ENCODE measurements at places on chromosomes 5 and 9.

- no peak for DNase-seq
These were observed 789 bp downstream of the SEMA6A start for GRCh38 chr5:116573702-116574366.

GRCh38 chr9:92385953-92386352 is 18.4 kb downstream of the OGN start:
- no peak for DNase-seq

DNA sequence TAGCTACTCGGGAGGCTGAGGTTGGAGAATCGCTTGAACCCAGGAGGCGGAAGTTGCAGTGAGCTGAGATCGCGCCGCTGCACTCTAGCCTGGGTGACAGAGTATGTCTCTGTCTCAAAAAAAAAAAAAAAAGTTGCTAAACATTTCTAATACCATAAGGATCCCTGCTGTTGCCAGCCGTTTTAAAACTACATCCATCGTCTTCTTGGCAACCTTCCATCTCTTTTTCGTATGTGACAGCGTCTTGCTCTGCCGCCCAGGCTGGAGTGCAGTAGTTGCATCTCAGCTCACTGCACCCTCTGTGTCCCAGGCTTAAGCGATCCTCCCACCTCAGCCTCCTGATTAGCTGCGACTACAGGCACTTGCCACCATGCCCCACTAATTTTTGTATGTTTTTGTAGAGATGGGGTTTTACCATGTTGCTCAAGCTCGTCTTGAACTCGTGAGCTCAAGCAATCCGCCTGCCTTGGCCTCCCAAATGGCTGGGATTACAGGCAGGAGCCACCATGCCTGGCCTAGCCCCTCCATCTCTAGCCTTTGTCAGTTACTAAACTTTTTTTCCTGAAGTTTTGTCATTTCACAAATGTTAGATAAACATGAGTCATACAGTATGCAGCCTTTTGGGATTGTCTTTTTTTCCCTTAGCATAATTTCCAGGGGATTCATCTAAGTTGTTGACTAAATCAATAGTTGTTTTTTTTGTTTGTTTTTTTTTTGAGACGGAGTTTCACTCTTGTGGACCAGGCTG is 13.5 kb downstream of the NSD1 start:
- no peak for DNase-seq

DNA sequence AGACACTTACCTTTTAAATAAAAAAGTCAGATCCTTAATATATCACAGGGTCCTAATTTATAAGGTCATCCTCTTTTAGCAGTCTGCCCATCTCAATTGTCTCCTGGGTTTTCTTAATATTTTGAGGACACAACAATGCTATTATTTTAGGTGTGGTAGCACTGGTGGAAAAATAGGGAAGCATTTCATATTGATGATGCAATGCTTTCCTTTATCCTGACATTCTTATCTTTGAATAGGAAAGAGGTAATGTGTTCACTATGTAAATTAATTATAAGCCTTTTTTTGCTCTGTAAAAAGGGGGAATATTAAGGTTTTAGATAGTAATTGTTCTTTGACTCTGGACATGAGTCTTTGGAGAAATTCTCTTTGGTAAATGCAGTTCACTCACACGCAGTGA is 164.7 kb downstream of the YTHDC2 start:
- no peak for DNase-seq

GRCh38 chr9:84254972-84255371 is 85.6 kb downstream of the SLC28A3 start:
- DNase-seq = no peak

GRCh38 chr9:17723656-17724055 is 144.8 kb downstream of the SH3GL2 start:
- no peak for DNase-seq

DNA sequence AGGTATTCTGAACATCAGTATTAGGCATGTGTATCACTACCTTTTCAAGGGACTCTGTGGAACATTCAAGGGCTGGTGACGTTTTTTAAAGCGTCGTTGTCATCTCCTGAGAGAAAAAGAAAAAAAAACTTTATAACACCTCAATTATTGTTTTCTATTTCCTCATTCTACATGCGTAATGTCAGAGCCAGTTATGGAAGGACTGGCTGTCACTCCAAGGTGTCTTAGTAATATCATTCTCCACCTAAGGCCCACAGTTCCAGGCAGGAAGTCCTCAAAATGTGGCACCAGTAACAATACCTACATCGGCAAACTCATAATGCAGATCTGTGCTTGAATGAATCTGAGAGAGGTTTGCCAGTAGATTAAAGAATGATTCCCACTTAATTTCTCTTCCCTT is 210.2 kb downstream of the SAXO1 start:
- DNase-seq = no peak

DNA sequence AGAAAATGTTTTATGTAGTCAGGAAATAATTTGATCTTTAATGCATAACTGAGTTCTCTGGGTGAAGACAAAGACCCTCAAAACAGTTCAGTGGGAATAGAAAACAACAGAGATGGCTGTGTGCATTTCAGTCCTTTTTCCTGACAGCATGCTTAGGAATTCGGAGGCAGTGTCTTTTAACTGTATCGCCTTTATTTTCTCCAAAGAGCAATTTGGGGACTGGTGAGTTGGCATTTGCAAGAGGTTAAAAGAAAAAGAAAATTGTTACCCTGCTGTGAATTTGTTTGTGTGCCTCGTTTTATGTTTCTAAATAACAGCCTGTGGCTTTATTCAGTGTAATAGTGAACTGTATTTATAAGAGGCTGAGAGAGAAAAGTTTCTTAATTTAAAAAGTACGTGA is 227.8 kb upstream of the DMAC1 start:
- DNase-seq = no peak

- DNase-seq = no peak
These were observed 23.4 kb upstream of the GPX8 start for GRCh38 chr5:55136521-55136920.

- no peak for DNase-seq
These were observed 21.8 kb upstream of the ANKH start for GRCh38 chr5:14893381-14893780.

GRCh38 chr5:95241-95980 is 3.4 kb downstream of the PLEKHG4B start:
- no peak for DNase-seq

GRCh38 chr9:130243015-130243881 is 22.3 kb upstream of the HMCN2 start:
- DNase-seq = peak; percentile 68

DNA sequence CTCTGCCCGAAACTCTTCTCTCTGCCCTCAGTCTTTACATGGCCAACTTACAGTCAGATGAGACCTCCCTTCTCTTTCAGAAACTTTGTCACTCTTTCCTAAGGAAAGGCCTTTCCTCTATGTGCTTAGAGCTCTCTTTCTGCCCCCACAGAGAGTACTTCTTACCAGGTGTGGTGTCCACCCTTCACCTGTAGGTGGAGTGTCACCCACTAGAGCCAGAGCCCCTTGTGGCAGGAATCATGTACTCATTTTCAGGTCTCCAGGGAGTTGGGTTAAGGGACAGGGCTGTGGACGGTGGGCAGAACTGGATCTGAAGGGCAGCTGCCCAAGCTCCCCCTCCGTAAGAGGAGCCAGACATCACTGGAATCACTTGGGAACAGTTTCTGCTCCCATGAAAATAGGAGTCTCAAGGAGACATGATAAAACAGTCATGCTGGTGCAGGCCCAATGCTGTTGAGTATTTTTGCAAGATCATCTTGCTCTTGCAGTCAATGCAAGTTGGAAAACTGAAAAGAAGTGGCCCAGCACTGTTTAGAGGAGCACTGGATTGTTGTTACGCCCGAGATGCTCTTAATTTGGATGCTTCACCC is 436.7 kb downstream of the ZSWIM6 start:
- DNase-seq = no peak

- no peak for DNase-seq
These were observed 153.2 kb upstream of the C9orf72 start for GRCh38 chr9:27726244-27727081.

- DNase-seq = no peak
These were observed 171.7 kb downstream of the ATPSCKMT start for GRCh38 chr5:10077791-10078545.

DNA sequence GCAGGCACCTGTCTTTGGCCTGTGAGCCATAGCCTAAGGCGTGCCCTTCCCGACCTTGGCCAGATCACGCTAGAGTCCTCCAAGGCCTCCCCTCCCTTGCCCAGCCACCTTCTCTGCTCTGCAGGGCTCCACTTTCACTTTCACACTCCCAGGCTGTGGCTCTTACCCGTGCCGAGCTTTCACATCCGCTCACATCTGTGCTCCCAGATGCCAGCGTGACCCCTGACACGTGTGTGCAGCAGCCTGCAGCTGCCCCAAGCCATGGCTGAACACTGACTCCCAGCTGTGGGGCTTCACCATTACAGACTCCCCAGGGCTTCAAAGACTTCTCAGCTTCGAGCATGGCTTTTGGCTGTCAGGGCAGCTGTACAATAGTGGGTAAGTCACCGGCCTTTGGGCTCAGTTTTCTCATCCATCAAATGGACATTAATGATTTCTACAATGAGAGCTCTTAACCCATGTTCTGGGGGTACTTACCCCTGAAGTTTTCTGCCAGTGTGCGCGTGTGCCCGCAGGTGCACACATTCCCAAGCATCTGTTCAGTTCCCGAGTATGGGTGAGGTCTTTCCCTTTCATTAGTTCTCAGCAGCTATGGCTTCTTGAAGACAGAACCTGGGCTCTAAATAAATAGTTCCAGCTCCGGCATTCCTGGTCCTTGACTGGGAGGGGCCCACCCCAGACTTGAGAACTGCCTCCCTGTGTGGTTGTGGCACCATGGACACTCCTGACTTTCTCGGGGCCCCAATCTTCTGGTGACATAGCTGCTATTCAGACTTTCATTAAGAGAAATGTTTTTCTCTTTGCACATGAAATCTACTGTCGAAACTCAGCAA is 118.6 kb downstream of the RGS3 start:
- DNase-seq = peak; percentile 54

- no peak for DNase-seq
These were observed 24.7 kb upstream of the TNC start for GRCh38 chr9:115142517-115143270.

DNA sequence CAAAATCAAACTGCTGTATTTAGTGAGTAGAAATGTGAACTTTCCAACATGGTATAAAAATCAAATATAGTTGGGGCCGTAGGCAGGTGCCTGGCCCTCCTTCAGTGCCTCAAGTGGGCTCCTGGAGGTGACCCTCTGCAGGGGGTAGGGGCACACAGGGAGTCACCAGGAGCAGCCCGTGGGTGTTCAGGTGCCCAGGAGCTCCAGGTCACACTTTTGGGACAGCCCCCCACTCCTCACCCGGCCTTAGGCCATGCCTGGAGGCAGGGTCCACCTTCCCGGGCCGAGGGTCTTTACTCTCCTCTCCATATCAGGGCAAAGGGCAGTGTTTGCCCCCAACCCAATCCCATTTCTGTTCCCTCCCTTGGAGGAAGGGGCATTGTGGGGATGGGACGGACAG is 108.0 kb upstream of the MTAP start:
- no peak for DNase-seq

DNA sequence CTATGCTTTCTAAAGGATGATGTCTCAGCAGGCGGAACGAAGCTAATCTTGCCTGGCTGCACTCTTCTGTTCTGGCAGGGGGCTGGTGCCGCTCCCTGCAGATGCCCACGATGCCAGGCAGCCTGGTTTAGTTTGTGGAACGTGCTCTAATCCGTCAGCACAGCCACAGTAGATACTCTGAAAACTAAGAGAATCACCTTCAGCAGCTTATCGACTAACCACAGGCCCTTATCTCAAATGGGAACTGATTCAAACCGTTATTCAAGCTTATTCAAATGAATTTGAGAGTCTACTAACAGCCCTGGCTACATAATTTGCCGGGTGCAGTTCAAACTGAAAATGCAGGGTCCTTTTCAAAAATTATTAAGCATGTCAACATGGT is 246.6 kb upstream of the ANKRD55 start:
- no peak for DNase-seq

- DNase-seq = no peak
These were observed 50.3 kb downstream of the SLC22A5 start for GRCh38 chr5:132419502-132420468.

- no peak for DNase-seq
These were observed 16.4 kb upstream of the FBP1 start for GRCh38 chr9:94655739-94656138.

All from stimulated activated CD4-positive, alpha-beta T cell treated with anti-CD3 and anti-CD28 coated beads, TNF-alpha, amount 100 ng/mL, for 4 hours (primary cell).